CD4-positive, alpha-beta T cell treated with Interleukin-15 for 1 hour (primary cell): ENCODE measurements at places on chromosomes 16 and 17.

- DNase-seq: no peak
These were observed 64.5 kb downstream of the BANP start for GRCh38 chr16:88015806-88016140.

DNA sequence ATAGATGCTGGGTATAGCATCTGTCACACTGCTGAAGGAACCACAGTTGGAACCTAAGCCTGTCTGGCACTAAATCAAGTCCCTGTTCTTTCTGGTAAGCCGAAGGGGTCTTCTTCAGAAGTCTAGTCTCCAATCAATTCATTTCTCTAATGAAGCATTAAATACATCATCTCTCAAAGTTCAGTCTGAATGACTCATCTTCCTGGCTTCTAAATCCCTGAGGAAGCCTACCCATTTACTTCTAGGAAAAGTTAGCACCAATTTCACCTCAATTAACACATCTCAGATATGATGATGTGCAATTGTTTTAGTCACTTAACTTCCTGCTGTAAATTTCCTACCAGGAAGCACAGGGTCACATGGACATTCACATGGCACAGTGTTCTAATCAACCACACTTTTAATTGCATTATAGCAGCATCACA, 49.9 kb downstream of the TEX14 start:
- no peak for DNase-seq

GRCh38 chr16:54070789-54071343, 215.7 kb downstream of the IRX3 start:
- no peak for DNase-seq

- DNase-seq: no peak
These were observed 381 bp upstream of the HSD11B2 start for GRCh38 chr16:67430504-67430976.

- DNase-seq: no peak
These were observed 71.2 kb upstream of the LGALS9 start for GRCh38 chr17:27559506-27560481.

DNA sequence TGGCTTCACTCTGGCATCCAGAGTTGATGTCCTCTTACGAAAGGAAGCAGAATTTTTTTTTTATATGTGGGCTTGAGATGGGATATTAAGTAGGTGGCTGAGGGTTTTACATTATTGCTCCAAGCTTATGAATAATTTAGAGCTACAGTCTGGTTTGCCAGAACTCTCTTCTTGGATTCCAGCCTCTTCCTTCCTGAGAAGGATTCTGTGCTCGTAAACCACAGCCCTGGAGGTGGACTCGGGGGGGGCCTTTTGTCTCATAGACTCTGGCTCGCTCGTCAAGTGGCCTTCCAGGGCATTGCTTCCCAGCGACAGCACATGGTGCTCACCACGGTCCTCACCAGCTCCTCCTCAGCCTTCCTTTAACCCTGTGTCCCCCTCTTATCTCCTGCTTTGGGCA, 43.2 kb downstream of the TMEM11 start:
- no peak for DNase-seq

- DNase-seq: no peak
These were observed 3.3 kb downstream of the KRT37 start for GRCh38 chr17:41421116-41421515.

GRCh38 chr16:87764600-87765472, 950 bp downstream of the KLHDC4 start:
- DNase-seq: peak; percentile 68

- no peak for DNase-seq
These were observed 13.6 kb upstream of the GIP start for GRCh38 chr17:48981927-48982539.
